ENCODE measurements at places on chromosomes 16 and 17.

- no peak for DNase-seq
These were observed 637 bp downstream of the PLCG2 start for GRCh38 chr16:81779536-81780320.

DNA sequence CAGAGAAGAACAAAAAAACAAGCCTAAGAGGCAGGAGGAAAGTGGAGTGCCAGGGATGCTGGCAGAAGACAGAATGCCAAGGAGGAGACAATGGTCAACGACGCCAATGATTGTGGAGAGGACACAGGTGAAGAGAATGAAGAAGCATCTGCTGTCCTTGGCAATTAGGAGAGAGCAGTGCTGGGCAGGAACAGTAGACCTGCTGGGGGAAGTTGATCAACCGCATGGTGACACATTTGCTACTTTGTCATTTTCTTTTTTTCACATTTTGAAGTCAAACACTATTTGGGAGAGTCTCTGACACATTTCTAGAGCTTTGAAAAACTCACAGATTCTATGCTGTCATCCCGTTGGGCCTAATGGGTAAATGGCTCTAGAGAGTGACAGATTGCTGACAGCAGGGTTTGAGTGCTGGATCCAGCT lies 1.1 kb upstream of the PIK3R6 start:
- no peak for DNase-seq

DNA sequence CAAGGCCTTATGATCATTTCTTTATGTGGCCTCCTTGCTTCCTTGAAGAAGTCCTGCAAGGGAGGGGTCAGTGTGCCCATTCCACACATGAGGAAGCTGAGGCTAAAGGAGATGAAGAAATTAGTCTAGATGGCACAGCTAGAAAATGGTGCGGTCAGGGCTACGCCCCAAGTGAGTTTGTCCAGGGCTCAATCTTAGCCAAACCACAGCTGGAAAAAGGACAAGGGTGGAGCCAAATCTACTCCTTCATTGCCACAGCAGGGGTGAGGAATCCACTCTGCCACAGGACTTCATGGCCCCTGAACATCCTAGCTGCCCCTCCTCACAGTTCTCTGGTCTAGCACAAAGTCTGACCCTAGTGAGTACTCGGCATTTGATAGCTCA lies 16.2 kb downstream of the BEAN1 start:
- DNase-seq: no peak

DNA sequence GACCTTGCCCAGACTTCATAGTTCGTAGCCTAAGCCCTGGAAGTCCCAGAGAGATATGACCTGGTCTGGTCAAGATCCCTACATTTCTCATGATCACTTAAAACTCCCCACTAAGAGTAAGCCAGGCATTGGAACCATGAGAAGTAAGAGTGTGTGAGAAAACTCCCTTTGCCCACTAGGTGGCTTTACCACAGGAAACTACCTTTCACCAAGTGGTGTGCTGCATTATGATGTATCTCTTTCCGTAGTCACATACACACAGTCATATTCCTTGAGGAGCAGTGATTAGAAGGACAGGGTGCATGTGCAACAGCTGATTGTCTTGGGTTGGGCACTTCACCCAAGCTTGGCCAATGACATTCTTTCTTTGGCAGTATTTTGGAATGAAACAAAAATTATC lies 639.3 kb downstream of the KCNJ2 start:
- DNase-seq: no peak

DNA sequence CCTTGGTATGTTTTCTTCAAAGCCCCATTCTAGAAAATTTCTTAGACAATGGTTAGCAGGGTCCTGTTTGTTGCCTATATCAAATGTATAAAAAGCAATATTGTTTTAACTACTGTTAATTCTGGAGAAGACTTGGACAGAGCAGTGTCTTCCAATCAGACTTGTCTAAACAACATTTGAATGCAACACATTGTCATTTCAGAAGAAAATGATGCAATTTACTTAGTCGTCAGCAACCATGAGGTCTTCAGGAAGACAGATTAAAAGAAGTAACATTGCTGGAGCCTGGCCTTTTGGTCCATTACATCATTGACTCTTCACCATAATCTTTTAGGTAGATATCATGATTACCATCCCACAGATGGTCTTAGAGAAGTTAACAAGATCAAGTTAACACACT lies 94.5 kb downstream of the ANKFN1 start:
- DNase-seq: no peak

DNA sequence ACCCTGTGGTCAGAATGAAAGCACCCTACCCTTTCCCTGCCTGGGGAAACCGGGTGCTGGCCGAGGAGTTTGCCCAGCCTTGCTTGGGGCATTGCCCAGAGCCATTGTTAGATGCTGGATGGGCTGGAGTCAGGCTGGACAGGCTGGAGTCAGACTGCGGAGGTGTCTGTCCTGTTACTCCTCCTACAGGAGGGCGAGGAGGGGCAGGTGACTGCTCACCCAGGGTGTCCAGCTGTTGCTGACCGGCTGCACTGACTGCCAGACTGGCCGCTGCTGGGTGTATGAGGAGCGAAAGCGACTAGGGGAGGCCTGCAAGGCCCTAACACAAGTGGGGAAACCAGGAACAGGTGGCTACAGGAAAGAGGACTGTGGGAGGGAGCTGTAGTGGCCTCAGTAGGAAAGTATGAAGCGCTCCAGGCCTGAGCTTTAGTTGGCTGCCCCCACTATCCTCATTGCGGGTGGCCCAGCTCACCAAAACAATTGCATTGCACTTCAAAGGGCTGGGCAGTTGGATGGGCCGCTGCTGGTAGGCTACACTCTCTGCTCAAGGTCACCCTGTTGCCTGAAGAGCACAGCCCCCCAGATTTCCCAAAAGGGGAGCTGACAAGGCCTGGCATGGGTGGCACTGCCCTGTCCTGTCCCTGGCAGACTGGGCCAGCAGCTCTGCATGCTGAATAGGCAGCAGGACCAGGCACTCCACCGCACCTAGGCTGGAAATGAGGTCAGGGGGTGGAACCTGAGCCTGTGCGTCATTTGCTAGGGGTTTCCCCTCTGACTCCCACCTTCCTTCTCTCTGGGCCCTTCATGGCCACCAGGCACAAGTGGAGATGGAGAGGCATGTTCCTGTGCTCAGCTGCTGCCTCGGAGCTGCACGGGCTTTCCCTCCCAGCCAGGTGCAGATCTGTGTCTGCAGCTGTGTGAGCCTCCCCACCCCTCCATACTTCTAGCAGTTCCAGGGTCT lies 18.4 kb downstream of the LDHD start:
- no peak for DNase-seq

GRCh38 chr17:81009136-81009535 lies 17.5 kb downstream of the CHMP6 start:
- DNase-seq: no peak

GRCh38 chr16:49634235-49635008 lies 221.5 kb downstream of the ZNF423 start:
- DNase-seq: no peak

GRCh38 chr17:51419476-51419875 lies 159.1 kb downstream of the UTP18 start:
- DNase-seq: no peak

DNA sequence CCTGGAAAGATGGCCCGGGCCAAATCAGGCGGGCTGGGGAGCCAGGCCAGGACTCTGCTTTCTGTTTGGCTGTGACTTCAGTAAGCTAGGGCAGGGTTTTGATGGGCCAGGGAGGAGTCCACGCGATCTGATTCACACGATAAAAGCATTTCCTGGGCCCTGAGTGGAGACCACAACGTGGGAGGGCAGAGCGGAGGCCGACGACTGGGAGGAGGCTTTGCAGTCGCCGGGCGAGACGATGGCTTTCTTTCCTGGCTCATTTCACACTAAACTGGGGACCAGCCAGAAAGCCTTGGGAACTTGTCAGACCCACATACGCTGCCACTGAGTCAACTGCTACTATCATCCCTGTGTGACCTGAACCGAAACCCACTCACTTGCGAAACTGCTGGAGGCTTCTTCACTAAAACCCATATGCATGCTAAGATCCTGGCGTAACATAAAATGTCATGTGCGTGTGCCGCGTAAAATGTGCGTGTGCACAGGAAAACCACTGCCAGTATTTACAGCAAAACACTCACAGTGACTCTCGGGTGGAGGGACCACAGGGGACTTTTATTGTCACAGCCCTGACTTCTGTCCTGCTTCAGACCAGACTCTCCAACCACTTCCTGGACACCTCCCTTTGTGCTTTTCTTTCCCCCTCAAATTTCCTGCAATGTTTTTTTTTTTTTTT lies 14.2 kb upstream of the RHBDF2 start:
- peak; percentile 96 for DNase-seq

GRCh38 chr16:81275064-81275532 lies 36.6 kb downstream of the BCO1 start:
- DNase-seq: no peak

DNA sequence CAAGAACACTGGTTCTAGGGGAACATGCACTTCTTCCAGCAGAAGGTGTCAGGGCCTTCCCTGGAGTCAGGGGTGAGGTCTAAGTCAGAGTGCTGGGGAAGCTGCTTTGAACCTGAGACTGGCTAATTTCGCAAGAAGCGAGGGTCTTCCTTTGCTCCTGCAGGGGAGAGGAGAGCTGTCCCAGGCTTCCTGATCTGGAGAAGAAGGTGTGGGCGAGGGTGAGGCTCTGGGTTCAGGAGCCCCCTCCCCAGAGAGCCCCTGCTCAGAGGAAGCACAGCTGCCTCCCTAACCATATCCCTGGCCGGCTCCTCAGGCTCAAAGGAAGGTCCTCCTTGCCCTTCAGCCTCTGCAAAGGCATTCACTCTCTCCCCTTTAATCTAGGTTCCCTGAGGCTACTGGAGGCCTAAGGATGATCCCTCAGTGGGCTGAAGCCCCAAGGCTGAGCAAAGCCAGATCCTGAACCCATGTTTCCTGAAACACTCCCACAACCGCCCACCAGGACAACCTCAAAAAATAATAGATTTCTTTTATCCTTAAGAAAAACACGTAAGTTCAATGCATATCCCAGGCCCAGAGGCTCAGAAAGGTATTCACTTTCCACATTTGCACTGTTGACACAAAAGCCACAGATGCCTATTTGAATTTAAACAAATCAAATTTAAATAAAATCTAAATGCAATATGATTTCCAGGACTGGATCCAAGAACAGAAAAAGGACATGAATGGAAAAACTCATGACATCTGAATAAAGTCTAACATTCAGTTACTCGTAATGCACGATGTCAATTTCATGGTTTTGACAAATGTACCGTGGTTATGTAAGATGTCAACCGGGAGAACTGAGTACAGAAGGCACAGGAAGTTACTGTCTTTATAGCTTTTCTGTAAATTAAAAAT lies 71.5 kb upstream of the RCVRN start:
- no peak for DNase-seq

- DNase-seq: no peak
These were observed 41.4 kb upstream of the PIRT start for GRCh38 chr17:10879190-10879836.

- no peak for DNase-seq
These were observed 16.0 kb downstream of the APPBP2 start for GRCh38 chr17:60510031-60510430.

DNA sequence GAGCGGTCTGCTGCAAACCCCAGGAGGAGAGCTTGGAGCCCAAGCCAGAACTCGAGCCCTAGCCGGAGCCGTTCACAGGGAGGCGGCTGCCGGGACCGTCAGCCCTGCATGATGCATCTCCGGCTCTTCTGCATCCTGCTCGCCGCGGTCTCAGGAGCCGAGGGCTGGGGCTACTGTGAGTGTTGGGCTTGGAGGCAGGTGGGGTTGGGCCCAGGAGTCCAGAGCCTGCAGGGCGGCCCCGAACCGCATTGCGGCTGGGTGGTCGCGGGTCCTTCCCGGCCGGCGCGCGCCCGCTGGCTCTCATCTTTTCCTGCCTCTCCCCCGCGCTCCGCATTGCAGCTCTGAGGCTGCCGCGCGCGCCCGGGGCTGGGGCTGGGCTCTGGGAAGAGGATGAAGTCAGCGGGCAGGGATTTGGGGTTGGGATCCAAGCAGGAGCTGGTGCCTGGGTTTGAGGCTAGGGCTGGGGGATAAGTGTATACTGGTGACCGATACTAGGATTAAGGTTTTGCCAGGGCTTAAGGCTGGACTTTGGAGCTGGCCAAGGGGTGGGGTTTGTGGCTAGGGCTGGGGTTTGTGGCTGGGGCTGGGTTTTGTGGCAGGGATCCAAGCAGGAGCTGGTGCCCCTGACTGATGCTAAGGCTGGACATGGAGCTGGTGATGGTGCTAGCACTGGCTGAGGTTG lies 532 bp downstream of the CNTNAP1 start:
- DNase-seq: peak; percentile 84

GRCh38 chr17:73508057-73508930 lies 136.0 kb downstream of the SDK2 start:
- DNase-seq: no peak

GRCh38 chr17:63702721-63703015 lies 2.7 kb upstream of the LIMD2 start:
- no peak for DNase-seq

- DNase-seq: no peak
These were observed 5.6 kb downstream of the ACE start for GRCh38 chr17:63482509-63482908.

DNA sequence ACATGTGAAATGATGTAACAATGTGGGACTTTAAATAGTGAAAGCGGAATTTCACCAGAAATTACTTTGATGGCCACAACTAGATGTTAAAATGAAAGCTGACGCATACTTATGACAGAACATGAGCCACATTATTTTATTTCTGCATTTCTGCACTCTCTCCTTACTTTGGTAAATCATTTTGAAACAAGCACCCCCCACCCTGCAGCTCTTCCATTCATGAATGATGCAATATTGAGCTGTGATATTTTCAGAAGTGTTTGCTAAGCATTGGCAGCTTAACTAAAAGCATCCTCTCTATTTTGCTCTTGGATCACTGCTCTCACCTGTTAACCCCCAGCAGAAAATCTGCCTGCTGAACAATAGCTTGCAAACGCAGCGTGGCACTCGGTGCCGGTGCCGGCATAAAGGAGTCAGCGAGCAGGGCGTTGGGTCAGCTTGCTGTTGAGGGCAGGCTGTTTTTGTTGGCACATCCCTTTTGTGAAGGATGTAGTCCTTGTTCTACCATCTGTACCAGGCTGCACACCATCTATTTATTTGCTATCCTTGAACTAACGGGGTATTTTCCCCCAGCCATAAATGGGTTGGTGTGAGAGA lies 30.8 kb upstream of the CBLN1 start:
- DNase-seq: no peak

DNA sequence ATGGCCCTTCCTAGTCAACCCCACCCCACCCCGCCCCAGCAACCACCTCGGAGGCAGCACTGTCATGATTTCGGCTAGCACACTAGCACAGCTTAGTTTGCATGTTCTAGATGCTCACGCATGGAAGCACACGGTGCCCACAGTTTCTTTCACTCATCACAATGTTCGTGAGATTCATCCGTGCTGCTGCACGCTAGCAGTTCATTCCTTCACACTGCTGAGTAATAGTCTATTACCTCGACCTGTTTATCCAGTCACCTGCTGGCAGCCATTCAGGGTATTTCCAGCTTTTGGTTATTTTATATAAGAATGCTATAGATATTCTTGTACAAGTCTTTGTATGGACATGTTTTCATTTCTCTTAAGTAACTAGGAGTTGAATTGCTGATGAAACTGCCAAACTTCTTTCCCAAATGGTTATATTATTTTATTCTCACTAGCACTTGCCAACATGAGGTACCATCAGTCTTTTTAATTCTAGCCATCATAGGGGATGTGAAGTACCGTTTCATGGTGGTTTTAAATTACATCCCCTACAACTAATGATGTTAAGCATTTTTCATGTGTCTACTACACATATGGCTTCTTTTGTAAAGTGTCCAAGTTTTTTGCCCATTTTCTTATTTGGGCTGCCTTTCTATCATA lies 75.7 kb downstream of the CYTH1 start:
- DNase-seq: no peak

- no peak for DNase-seq
These were observed 11.7 kb downstream of the SDK2 start for GRCh38 chr17:73632513-73632912.

- DNase-seq: no peak
These were observed 12.0 kb downstream of the LITAFD start for GRCh38 chr16:8893976-8894690.
